ENCODE measurements at places on chromosomes 12 and 14.

DNA sequence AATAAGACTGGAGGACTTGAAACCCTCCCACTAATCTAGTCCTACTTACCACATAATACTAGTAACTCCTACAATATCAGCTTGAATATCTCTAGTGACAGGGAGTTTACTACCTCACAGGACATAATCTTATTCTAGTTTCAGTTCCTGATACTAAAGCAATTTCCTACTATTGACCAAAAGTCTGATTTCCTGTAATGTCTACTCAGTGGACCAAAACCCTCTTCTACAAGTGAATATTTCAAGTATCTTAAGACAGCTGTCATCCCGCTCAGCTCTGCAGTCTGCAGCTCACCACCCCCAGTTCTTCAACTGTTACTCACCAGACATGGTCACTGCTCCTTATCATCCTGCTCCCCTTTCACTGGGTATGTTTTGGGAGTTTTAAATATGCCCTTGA lies 70.8 kb upstream of the TMCC3 start:
- DNase-seq = no peak

GRCh38 chr14:32603992-32604565 lies 275.0 kb downstream of the AKAP6 start:
- DNase-seq = no peak

GRCh38 chr12:131260954-131261353 lies 307.2 kb downstream of the ADGRD1 start:
- no peak for DNase-seq

GRCh38 chr12:122871851-122872780 lies 23.8 kb downstream of the VPS37B start:
- no peak for DNase-seq

GRCh38 chr14:35338731-35339405 lies 46.7 kb downstream of the PSMA6 start:
- no peak for DNase-seq

- peak; percentile 73 for DNase-seq
These were observed 21.1 kb downstream of the PRKCH start for GRCh38 chr14:61342486-61342885.

DNA sequence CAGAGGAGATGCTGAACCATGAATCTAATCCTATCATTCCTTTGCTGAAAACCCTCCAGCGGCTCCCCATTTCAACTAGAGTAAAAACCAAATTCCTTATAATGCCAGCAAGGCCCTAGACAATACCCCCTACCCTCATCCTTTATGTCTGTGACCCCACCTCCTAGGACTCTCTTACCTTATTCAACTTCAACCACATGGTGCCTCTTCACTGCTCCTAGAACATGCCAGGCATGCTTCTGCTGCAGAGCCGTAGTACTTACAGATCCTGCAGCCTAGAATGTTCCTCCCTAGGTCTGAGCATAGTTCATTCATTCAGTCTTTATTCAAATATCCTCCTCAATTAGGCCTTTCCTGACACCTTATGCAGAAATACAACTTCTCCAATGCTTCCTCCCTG lies 54.9 kb downstream of the DCAF5 start:
- no peak for DNase-seq

DNA sequence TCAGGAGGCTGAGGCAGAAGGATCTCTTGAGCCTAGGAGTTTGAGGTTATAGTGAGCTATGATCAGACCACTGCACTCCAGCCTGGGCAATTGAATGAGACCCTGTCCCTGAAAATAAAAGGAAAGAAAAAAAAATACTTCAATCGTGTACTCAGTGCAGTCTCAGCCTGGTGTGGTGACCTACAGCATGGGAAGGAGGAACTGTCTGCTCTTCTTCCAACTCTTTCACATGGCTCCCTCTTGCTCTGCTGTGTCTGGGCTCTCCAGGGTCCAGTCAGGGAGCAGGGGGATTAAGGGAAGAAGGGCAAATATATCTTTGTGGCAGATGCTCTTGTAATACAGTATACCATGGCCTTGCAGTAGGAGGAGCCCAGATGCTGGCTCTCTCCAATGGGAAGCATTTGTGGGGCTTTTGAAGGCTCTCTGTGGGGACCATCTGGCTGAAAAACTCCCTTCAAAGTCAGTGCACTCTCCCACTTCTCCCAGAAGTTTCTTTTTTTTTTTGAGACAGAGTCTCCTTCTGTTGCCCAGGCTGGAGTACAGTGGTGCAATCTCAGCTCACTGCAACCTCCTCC lies 76.6 kb upstream of the TMPO start:
- DNase-seq = no peak

- no peak for DNase-seq
These were observed 486.7 kb downstream of the APAF1 start for GRCh38 chr12:99131751-99132199.

DNA sequence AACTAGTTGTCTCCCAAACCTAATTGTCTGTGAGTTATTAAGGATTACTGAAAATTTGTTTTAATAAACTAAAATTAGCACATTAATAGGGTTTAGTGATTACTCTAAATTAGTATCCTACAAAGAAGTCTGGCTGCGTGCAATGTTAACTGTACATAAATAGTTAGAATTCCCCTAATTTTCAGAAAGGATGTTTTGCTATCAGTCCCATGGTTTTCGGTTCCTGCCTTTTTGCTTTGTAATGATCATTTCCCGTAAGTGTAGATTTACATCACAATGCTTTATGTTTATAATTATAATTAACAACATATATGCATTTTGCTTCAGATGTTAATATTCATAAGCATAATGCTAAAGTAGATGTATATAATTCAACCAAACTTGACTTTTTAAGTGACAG lies 19.8 kb upstream of the LYZ start:
- DNase-seq = no peak

- no peak for DNase-seq
These were observed 63.5 kb downstream of the CCDC92 start for GRCh38 chr12:123908884-123909725.

GRCh38 chr12:39375206-39375808 lies 67.6 kb downstream of the KIF21A start:
- DNase-seq = no peak

GRCh38 chr12:51281202-51281924 lies 11.1 kb upstream of the SMAGP start:
- DNase-seq = no peak

DNA sequence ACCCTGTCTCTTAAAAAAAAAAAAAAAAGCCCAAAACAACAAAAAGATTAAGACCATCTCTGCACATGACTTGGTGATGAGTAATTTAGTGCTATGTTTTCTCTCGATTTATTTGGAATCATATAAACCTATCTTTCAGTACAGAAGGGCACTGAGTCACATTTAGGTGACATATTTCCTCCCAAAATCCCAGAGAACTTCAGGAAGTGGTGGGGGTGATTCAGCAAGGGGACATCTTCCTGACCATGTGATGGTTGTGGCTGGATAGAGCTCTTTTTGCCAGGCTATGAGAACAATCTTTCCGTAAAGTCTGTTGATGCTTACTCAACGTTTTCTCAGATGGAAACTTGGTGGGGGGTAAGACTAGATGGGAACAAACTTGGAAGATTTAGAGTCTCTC lies 50.0 kb downstream of the PPFIBP1 start:
- DNase-seq = no peak

- no peak for DNase-seq
These were observed 9.2 kb downstream of the STAT2 start for GRCh38 chr12:56350662-56351061.

DNA sequence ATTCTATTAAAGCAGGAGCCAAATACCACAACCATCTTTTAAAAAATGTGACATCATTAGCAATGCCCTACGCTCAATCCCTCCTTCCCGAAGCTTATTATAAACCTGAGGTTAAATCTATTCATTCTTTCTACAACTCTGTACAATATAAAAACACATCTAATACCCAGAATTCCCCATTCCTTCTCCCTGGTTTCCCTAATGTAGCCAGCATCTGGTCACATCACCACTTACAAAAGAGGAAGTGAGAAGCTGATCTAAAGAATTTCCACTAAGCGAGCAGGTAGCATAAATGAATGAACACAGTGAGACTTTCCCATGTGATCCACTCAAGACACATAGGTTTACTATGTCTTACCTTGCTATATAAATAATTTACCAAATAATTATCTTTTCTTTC lies 90.4 kb downstream of the LRP6 start:
- no peak for DNase-seq

DNA sequence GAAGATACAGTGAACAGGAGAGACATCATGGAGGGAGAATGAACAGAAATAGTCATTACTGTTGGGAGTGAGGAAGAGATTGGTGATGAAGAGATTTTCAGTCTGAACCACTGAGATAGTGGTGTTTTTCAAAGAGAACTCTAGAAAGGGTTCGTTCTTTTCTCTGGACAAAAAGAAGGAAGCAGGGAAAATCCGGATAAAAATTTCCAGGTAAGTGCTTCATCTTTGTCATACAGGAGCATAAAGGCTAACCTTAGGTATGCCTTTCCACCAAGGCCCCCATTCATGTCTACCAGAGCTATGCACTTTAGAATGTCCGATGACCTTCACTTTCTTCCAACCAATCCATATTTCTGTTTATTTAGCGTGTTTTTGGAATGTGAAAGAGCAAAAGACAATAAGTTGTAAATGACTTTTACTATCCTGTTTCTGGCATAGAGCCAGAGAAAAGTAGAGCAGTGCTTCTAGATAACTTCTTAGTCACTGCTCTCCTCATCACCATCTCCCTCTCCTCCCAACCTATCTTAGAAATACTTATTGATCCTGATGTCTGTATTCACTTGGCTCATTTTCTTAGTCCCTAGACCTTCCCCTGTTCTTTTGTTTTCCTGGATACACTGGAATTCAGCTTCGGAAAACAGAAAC lies 116.5 kb downstream of the TTC6 start:
- DNase-seq = no peak

DNA sequence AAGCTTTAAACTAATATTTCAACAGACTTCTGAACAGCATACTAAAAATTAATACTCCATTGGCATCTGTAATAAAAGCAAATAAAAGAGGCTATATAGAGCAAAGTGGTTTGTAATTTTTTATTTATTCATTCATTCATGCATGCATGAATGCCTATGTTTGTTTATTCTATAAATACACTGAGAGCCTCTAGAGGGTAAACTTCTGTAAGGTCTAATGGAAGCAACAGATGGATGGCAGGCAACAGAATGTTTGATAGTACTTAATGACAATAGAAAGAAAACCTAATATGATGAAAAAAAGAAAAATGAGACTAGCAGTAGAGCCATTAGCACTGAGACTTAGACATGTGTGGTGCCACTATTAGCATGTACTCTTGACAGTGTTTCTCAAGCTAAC lies 253.1 kb downstream of the CCDC91 start:
- DNase-seq = no peak

- no peak for DNase-seq
These were observed 17.8 kb downstream of the OLR1 start for GRCh38 chr12:10154145-10154496.

DNA sequence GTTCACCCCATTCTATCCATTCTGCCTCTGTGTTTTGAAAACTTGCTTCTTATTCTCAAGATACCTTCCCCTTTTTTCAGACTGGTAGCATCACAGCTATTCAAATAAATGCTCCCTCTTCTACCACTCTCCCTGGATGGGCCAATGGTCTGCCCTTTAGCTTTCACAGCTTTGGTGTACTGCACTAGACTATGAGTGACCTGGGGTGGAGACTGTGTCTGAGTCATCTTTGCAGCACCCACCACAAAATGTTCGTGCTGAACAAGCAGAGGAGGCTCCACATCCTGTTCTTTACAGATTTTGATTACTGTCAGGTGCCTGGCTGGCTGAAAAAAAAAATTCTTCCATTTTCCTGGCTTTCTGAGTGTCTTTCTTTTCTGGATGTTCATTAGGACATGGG lies 1104.1 kb upstream of the TMEM132C start:
- DNase-seq = no peak

GRCh38 chr12:3065300-3065699 lies 11.9 kb upstream of the TSPAN9 start:
- DNase-seq = no peak

- no peak for DNase-seq
These were observed 22.7 kb upstream of the MGST1 start for GRCh38 chr12:16324772-16325171.

- no peak for DNase-seq
These were observed 542.0 kb downstream of the SNAPC1 start for GRCh38 chr14:62304257-62304656.

GRCh38 chr14:57060276-57060955 lies 208.3 kb downstream of the EXOC5 start:
- DNase-seq = no peak

DNA sequence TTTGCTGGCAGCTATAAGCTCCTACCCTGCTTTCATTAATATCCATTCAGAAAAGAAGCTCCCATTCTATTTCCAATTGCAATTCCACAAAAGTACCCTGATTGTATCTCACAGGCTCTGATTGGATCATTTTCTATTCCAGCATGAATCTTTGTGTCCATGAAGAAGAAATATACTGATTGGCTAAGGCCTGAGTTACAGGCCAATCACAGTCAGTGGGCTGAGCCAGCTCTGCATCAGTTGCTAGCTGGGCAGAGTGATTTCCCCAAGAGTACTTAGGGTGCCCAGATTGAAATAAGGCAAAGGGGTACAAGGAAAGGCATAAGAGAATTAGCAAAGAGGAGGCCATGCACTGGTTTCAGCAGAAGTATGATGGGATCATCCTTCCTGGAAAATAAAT lies 14.4 kb downstream of the ART4 start:
- no peak for DNase-seq

GRCh38 chr14:104366931-104367865 lies 212.4 kb upstream of the C14orf180 start:
- DNase-seq = no peak

- DNase-seq = no peak
These were observed 1.6 kb downstream of the GABARAPL1 start for GRCh38 chr12:10214136-10214894.

DNA sequence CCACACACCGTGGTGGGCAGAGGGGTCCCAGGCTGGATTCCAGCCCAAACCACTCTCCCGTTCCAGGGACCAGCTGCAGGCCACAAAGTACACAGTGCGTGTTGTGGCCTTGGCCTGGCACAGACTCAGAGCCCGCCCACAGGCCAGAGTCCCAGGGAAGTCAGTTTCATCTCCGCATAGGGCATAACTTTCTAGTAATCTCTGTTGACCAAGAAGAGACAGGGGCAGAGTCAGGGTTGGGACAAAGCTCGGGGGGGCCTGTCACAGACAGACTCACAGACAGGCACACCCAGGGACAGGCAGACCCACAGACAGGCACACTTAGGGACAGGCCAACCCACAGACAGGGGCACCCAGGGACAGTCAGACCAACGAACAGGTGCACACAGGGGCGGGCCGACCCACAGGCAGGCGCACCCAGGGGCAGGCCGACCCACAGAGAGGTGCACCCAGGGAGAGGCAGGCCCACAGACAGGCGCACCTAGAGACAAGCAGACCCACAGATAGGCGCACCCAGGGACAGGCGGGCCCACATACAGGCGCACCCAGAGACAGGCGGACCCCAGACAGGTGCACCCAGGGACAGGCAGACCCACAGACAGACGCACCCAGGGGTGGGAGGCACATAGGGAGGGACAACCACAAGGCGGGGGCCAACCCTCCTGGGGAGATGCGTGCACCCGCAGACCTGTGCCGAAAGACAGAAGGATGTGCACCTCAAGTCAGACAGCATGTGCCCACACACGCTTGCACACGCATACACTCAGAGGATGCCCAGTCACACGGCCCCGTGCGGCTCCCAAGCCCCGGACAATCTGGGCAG lies 323.3 kb upstream of the RTL1 start:
- no peak for DNase-seq

All from stimulated activated CD8-positive, alpha-beta memory T cell treated with anti-CD3 and anti-CD28 coated beads, Interleukin-4, amount 100 ng/mL, for 1 hour (primary cell).